Activated T-cell treated with anti-CD3 and anti-CD28 coated beads, Interleukin-2, amount 50 U/mL, for 48 hours (primary cell): ENCODE measurements at places on chromosomes 16 and 17.

DNA sequence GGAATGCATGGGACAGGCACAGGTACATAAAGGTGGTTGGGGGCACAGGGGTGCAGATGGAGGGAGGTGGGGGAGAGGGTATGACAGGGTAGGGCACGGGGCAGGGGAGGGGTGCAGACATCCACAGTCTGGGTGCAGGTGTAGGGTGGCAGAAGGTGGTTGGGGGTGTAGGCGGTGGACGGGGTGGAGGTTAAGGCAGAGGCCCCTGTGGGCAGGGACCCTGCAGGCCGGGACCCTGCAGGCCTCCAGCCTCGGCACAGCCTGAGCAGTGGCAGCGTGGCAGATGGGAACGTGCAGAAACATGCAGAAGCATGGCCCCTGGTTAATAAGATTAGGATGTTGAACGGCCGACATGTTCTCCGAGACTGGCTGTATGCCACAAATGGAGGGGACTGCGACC, 115.2 kb downstream of the RBFOX3 start:
- no peak for DNase-seq

DNA sequence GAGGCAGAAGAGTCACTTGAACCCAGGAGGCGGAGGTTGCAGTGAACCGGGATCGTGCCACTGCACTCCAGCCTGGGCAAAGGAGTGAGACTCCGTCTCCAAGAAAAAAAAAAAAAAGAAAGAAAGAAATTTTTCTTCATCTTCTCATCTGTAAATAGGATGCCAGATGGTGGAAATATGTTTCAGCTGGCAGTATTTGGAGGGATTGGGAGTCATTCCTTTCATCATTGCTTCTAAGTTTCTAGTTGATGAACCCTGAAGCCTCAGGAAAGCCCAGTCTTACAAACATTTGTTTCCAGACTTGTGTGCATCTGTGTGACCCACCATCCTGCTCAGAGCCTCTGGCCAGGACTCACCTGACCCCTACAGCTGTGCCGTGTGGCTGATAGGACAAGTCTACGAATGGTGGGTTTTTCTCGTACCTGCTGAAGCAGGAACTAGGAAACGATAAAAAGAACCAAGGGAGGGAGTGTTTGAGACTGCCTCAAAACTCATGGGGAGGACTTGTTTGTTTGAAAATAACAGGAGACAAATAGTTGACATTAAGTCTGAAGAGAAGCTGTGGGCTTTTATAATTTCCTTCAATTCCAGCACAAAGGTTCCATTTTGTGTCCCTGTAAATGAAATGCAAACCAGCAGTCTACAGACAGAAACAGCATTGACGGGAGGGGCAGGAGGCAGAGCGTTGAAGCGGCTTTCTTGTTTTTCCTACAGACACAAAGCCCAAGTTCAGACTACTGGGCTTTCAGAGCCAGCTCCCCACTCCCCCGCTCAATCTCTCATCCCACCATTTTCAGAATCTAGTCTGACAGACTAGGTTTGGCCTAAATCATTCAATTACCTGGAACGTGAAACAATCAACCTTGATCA, 24.9 kb downstream of the CDRT4 start:
- no peak for DNase-seq

DNA sequence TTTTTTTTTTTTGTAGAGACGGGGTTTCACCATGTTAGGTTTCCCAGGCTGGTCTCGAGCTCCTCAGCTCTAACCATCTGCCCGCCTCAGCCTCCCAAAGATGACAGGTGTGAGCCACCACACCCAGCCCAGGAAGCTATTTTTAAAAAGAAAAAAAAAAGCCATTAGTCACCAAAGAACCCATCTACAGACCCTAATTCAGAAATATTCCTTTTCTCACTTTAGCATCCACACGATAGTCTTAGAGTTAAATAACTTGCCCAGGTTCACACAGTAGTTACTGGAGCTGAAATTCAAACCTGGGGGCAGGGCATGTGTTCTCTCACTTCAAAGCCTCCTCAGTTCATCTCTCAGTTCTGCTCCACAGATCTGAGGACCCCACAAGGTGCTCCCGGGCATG, 70.3 kb upstream of the NOL11 start:
- no peak for DNase-seq

- no peak for DNase-seq
Measured at GRCh38 chr16:86906623-86907022, 328.3 kb downstream of the FOXL1 start.

DNA sequence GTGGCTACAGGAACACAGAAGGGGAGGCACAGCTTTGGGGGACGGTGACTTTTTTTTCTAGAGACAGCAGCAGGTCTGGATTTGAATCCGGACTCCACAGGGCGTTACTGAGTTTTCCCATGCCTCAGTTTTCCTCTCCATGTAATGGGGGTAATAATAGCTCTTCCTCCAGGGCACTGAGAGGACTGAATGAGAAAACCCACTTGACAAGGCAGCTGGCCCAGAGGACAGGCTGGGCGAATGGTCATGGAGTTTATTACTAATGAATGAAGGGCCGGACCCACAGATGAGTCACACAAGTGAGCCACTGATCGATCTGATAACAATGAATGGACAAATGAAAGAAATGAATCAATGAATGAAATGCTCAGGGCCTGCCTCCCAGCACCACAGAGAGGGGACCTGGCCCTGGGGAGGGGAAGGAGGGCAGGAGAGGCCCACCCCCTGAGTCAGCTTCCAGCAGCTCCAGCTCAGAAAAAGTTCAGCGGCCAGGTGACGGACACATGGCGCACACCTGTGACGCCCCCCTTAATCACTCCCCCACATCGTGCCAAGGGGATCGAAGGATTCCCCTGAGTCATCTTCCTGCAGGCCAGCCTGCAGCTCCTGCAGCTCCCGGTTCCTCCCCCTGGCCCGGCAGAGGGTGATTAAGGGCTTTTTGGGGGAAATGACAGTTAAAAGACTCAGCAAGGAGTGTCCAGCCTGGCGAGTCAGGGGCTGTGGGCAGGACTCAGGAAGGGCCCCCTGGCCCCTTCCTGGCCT, 54.3 kb downstream of the SOCS1 start:
- no peak for DNase-seq

DNA sequence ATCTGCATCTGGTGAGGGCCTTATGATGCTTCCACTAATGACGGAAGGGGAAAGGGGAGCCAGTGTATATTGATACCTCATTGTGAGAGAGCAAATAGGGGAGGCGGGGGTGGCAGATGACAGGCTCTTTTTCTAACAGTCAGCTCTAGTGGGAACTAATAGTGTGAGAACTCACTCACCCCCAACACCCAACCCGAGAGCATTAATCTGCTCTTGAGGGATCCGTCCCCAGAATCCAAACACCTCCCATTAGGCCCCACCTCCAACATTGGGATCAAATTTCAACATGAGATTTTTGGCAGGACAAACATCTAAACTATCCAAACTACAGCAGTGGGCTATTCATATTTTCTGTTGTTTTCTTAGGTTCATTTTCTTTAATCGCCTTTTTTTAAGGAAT, 54.4 kb downstream of the BPTF start:
- DNase-seq: no peak

GRCh38 chr17:69098625-69099024, 37.9 kb upstream of the ABCA9 start:
- DNase-seq: no peak

DNA sequence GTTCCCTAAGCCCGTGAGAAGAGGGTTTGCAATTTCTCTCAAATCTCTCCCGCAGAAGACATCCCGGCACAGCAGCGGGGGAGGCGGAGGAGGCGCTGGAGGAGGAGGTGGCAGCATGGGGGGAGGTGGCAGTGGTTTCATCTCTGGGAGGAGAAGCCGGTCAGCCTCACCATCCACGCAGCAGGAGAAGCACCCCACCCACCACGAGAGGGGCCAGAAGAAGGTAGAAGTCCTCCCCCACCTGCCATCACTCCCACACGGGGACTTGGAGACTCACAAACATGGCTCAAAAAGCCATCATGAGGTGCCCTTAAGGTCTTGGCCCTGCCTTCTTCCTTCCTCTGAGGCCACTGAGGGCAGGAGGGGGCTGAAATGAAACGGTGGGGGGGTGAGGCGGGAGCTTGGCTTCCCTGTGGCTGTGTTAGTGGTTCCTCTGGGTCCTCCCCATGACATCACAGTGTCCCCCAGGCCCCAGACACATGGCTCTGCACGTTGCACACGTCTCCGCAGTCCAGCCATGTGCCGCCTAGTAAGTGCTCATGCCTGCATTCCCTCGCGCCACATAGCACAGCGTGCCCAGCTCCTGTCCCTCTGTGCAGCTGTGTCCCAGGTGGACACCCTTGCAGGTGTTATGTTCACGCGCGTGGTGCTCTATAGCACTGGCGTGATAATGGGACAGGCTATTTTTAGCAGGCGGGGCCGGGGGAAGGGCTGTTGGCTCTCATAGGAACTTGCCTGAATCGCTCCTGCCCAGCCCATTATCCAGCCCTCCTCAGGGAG, 6.9 kb downstream of the MLLT6 start:
- no peak for DNase-seq

GRCh38 chr16:13391337-13391736, 489.9 kb downstream of the SHISA9 start:
- DNase-seq: no peak

DNA sequence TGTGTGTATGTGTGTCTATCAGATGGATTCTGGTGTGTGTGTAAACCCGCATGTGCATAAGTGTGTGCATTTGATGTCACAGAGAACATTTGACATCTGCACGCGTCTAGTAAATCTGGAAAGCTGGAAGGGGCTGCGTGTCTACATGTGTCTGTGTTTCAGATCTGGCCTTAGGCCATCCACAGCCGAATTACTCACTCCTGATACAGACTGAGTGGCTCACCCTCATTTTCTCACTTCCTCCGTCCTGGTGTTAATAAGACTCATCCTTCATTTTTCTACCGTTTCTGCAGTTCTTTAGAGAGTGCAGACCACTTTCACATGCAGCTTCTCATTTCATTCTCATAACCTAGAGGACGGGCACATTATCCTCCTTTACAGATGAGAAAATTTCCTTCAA, 491.6 kb downstream of the CDH13 start:
- DNase-seq: no peak

- DNase-seq: no peak
Measured at GRCh38 chr16:13441675-13442074, 478.3 kb upstream of the ERCC4 start.

GRCh38 chr16:64150193-64150592, 971.7 kb downstream of the CDH11 start:
- no peak for DNase-seq

DNA sequence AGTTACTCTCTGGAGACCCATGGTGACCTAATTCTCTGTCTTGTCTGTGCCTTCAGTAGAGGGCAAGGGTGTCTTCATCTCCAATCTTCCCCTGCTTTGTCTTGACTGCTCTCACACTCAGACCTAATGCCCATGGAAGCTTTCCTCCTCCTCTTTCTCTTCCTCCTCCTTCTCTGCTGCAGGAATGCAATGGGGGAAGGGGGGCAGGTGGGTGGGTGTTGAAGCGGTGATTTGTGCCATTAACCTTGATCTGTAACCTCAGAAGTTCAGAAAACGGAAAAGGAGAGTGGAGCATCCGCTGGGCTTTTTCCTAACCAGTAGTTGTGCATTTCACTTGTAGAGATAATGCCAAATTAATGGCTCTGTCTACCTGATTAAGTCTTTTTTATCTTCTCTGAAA, 172.3 kb upstream of the CDH11 start:
- no peak for DNase-seq

DNA sequence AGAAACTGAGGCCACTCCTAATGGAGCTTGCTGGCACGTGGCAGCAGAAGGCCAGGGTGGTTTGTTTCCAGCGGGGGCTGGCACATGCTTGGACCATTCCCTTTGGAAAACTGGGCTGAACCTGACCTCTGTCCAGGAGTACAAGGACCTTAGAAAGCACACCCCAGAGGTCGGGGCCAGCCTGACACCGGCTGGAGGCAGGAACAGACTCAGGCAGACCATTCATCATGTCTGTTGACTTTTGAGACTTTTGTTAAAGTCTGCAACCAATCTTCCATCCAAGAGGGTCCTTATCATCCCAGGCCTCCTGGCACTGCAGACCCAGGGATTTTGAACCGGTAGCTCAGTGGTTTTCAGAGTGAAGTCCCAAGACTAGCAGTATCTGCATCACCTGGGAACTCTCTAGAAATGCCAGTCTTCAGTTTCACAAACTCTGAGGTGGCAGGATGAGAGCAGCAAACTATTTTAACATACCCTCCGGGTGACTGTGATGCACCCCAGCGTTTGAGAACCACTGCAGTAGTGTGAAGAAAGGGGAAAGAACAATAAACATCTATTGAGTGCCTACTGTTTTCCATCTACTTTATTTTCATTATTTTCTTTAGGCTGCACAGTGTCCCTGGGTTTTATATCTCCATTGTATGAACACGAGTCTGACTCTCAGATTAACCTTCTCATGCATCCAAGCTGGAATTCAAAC, 145.3 kb upstream of the PLCG2 start:
- DNase-seq: no peak

- DNase-seq: no peak
Measured at GRCh38 chr16:82776470-82777146, 149.8 kb downstream of the CDH13 start.

DNA sequence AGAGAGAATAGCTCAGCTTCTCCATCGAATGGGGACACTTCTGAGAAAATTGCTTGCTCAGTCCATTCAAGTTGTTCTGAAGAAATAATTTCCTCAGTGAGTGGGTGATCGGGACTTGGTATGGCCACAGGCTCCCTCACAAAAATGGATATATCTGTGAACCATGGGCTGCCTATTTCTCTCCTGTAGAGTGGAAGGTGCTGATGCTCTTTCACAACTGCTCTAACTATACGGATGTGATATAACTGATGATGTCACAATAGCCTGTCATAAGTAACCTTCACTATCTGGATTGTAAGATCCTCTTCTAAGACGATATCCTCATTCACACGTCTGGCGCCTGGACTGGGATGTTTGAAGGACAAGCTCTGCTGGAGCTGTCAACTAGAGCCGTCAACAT, 4.7 kb upstream of the CCL18 start:
- DNase-seq: no peak

DNA sequence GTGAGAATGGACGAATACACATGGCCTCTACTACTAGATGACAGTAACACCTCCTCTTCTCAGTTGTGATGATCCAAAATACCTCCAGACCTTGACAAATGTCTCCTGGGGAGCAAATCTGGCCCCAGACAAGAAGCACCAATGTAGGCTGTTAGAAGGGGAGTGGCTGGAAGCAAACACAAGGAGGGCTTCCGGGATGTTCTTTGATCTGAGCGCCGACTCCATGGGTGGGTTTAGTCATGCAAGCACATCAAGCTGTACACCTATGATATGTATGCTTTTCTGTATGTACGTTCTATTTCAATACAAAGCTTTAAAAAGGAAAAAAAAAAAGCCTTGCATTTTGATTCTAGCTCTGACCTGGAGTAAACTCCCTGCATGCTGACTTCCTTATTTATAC, 61.4 kb downstream of the ARHGAP17 start:
- no peak for DNase-seq

- DNase-seq: no peak
Measured at GRCh38 chr16:19203374-19203966, 35.4 kb downstream of the SYT17 start.

GRCh38 chr17:31481783-31482081, 90.3 kb downstream of the RAB11FIP4 start:
- no peak for DNase-seq

DNA sequence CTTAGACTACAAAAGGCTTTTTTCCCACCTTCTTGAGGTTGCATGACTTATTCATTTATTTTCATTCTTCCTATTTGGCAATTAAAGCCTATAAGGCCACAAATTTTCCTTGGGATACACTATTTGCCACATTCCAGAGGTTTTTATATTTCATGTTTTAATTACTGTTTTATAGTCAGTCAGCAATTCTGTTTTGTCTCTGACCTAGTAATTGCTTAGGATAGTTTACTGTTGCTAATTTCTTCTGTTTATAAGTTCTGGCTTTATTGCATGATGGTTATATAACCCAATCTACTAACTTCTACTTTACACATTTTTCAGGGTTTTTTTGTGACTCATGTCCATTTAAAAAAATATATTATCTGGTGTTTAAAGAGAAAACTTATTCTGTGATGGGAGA, 2.5 kb downstream of the ZNF23 start:
- DNase-seq: no peak
